ENCODE measurements at places on chromosomes 7 and 10.
A peak's percentile ranks its signal among the peaks of the same experiment; 100 is the strongest.

DNA sequence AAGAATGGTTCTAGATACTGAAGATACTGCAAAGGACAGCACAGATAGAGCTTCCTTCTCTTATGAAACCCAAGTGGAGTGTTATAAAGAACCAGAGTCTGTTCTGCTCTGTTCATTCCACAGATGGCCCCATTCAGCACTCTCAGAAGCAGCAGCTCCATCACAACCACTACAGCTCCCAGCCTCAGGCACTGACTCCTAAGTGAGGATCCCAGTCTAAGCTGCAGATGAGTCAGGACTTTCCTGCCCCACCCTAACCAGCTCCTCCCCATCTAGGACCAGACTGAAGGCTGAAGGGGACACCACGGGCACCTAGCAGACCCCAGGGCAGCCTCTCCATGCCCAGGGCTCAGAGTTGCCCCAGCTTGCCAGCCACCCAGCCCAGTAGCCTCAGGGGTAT, 379.8 kb downstream of the GRID1 start:
- DNase-seq, result no peak

- no peak for DNase-seq
These were observed 140.7 kb upstream of the AOAH start for GRCh38 chr7:36865019-36865418.

GRCh38 chr7:69837387-69838068, 239.3 kb downstream of the AUTS2 start:
- no peak for DNase-seq

DNA sequence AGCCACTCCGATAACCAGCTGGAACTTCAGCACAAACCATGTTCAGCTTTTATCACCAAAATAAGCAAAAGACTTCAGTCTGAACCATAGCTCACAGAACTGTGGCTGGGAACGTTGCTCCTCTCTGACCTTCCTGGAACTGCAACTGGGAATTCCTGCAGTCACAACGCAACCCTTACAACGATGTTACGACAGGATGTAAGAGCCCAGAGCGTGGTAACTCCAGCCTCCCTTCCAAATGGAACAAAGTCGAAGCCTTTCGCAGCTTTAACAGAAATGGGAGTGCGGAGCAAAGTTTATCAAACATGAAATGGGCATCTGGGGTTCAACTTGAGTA, 162.6 kb downstream of the ADAM12 start:
- no peak for DNase-seq

DNA sequence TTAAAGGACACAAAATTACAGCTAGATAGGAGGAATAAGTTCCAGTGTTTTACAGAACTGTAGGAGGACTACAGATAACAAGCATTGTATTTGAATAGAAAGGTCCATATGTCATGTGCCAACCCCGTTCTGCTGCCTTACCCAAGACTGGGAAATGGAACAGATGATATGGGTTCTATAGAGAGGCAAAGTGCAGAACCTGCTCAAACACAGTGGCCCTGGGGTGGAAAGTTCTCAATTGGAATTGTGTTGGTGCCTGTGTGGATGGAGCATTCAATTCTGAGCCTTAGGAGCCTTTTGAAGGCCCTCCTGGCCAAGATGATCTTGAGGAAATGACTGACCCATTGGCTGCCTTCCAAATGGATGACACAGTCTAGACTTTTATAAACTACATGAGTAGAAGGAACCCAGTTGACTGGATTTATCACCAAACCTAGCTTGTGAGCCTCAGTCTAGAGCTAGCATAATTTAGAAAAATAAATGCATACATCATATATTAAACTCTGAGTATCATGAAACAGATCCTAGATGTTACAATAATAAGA, 4.1 kb upstream of the PRSS1 start:
- DNase-seq, result no peak

- no peak for DNase-seq
These were observed 50.0 kb downstream of the MGMT start for GRCh38 chr10:129516846-129517679.

GRCh38 chr10:78567680-78568455, 500.9 kb upstream of the ZMIZ1 start:
- no peak for DNase-seq

DNA sequence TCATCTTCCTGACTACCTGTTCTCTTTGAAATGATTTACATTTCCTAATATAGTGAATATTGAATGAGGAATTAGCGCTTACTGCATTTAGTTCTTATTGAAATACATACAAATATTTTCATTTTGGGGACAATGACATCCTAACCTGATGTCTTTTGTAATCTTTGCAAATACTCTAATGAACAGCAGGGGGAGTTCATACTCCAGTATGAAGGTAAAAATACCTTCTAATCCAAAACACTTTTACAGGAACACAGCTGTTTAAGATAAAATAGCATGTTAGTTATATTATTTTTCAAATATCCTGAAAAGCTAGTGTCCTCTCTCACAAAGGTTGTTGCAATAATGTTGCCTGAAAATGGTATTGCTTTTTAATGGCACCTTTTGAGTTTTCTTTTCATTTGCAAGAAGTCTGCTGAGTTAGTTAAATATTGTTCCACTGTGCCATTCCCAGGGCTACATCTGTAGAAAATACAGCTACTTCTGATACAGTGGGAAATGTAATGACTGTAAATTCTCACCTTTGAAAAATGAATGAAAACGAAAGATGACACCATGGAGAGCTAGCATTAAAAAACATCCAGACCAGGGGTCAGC, 400.0 kb downstream of the PHF14 start:
- DNase-seq, result peak; percentile 0

DNA sequence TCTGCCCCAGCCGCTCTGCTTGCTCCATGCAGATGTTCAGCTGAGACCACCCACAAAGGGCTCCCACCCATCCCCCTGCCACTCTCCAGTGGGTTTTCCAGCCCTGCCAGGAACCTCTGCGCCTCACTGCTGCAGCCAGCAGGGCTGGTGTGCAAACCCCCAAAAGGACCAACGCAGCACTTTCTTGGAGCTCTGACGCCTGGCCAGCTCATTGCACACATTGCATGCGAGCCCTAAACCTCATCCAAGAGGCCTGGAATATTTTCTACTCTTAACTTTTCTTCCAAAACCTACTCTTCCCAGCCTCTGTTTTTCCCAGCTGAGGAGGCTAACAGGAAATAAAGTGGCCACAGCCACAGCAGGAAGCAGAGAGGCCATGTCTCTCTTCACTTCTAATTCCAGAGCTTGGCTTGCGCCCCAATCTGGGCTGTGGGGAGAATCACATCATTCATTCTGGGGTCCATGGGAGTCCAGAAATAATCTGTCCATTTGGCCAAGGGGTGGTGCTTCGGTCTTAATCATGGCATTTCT, 4.6 kb upstream of the FAM170B start:
- no peak for DNase-seq

DNA sequence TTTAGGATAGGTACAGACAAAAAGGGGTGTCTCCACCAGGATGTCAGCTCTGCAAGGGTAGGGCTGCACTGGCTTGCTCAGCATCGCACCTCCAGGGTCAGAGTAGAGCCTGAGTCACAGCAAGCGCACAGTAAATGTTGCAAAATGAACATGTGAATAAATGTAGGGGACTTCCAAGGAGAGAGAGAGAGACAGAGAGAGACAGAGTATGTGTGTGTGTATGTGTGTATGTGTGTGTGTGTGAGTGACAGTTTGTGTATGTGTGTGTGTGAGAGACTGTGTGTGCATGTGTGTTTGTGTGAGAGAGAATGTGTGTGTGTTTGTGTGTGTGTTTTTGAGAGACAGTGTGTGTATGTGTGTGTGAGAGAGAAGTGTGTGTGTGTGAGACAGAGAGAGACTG, 163.3 kb downstream of the RPS24 start:
- no peak for DNase-seq

GRCh38 chr7:15461576-15461975, 100.2 kb downstream of the AGMO start:
- DNase-seq, result no peak

- no peak for DNase-seq
These were observed 16.8 kb upstream of the VOPP1 start for GRCh38 chr7:55588976-55589604.

GRCh38 chr10:76509446-76509845, 1078.0 kb downstream of the LRMDA start:
- DNase-seq, result no peak

GRCh38 chr10:123583639-123584418, 82.3 kb upstream of the GPR26 start:
- peak; percentile 50 for DNase-seq

GRCh38 chr7:40833191-40833887, 698.5 kb downstream of the SUGCT start:
- DNase-seq, result no peak

DNA sequence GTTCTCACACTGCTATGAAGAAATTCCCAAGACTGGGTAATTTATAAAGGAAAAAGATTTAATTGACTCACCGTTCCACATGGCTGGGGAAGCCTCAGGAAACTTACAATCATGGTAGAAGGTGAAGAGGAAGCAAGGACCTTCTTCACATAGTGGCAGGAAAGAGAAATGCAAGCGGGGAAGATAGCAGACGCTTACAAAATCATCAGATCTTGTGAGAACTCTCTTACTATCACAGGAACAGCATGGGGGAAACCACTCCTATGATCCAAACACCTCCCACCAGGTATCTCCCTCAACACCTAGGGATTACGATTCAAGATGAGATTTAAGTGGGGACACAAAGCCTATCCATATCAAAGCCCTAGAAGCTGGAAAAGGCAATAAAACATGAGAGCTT, 130.8 kb downstream of the MDFIC start:
- DNase-seq, result no peak

- DNase-seq, result no peak
These were observed 240.4 kb downstream of the ABCA13 start for GRCh38 chr7:48411619-48412018.

DNA sequence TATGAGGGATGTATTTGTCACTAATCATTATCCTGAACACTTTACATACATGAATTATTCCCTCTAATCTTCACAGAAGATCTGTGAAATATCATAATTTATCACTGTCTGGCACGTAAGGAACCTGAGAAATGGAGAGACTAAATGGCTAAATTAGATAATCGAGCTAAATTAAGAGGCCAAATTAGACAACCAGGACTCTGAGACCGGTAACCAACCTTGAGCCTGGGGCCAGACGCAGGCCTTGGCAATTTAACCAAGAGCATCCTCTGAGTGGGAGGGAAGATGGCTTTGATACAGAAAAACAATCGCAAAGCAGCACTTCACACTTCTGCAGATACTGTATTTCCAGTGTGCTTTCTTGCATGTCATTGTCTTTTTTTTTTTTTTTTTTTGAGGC, 21.4 kb downstream of the SVOPL start:
- DNase-seq, result no peak

DNA sequence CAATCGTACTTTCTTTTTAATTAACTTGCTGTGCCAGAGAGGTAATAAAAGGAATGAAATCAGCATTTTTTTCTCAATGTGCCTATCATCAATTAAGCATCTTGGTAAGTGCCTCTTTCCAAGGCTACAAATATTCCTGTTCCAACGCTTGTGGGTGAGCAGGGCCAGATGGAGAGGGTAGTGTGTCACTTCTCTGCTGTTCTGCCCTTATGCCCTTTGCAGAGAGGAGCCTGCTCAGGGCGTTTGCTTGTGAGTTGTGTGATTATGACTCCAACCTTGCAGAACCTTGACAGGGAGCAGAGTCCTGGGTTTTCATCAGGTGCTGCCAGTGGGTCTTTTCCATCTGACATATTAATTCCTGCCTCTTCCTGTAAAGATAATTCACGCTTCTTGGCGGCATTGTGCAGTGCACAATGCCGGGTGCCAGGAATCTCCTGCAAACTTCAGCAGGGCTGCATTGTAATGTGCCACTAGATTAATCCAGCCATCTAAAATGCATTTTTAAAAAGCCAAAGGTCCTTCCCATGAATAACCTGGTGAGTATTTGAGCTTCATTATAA, 234.4 kb downstream of the ARHGAP12 start:
- DNase-seq, result no peak

GRCh38 chr7:43758822-43759683, 573 bp downstream of the BLVRA start:
- DNase-seq, result peak; percentile 28

DNA sequence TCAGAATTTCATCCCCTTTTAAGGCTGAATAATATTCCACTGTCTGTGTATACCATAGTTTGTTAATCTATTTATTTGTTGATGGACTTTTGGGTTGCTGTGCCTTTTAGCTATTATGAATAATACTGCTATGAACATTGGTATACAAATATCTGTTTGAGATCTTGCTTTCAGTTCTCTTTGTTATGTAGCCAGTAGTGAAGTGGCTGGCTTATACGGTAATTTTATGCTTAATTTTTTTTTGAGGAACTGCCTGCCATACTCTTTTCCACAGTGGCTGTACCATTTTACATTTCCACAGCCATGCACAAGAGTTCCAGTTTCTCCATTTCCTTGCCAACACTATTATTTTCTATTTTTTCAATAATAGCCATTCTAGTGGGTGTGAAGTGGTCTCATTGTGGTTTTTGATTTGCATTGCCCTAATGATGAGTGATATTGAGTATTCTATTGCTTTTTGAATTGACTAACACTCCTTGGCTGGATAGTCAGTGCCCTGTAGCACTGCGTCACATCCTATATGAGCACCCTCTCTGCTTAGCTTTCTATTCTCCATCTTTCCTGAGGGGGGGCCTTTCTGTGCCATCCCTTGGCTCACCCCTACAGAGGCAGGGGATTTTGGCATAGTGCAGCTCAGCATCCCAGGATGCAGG, 29.4 kb upstream of the RAPGEF5 start:
- no peak for DNase-seq

GRCh38 chr7:102044984-102045673, 227.7 kb downstream of the CUX1 start:
- peak; percentile 53 for DNase-seq
